ENCODE measurements at places on chromosomes 6 and 20.

DNA sequence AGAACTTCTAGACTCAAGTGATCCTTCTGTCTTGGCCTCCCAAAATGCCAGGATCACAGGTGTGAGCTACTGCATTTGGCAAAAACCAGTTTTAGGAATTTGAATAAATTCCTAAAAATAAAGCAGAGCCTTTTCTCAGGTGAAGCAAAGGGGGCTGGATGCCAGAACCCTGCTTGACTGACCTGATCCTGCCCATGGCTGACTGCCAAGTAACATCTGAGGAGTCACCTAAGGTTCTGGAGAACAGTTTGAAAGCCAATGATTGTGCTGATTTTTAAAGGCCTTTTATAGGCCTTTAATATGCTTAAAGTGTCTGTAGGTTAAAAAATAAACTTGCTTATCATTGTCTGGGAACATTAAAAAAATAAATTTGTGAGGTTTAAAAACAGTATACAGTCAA is 14.1 kb upstream of the ZSCAN12 start:
- H3K4me3 ChIP-seq, result no peak overlapping the region
- DNase-seq, result no peak
- no peaks in the 10 kb centered on the region for H3K36me3 ChIP-seq
- no peak overlapping the region for H3K27ac ChIP-seq
- H3K4me1 ChIP-seq, result no peaks in the 10 kb centered on the region
- H3K27me3 ChIP-seq, result no peaks in the 10 kb centered on the region

- peaks cover 26% of the 10 kb centered on the region for H3K4me1 ChIP-seq
- H3K36me3 ChIP-seq, result no peaks in the 10 kb centered on the region
- no peaks in the 10 kb centered on the region for H3K27me3 ChIP-seq
- H3K4me3 ChIP-seq, result no peak overlapping the region
- H3K27ac ChIP-seq, result no peak overlapping the region
These were observed 135.3 kb downstream of the CDH4 start for GRCh38 chr20:61387204-61387953.

DNA sequence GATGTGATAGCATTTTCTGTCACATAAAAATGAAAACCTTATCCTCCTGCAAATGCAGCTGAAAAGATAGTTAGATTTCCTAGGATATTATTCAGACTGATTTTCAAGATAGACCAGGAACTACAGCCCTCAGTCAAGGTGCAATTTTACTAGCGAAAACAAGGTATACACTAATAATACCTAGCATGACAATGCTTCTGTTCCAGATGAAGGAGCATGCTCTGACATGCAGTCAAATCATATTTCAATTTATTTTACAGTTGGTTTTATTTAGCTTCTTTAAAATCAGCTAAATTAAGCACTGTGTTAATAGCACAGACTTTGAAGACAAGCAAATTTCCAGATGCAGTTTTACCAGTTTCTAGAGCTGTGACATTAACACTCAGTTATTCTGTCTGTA is 14.2 kb upstream of the TNFAIP3 start:
- no peak for DNase-seq
- H3K27me3 ChIP-seq, result no peaks in the 10 kb centered on the region
- no peak overlapping the region for H3K4me3 ChIP-seq
- peaks cover 69% of the 10 kb centered on the region for H3K4me1 ChIP-seq
- H3K36me3 ChIP-seq, result peaks cover 33% of the 10 kb centered on the region

GRCh38 chr6:155254139-155254538 is 9.7 kb upstream of the CLDN20 start:
- no peak for DNase-seq
- H3K27me3 ChIP-seq, result no peaks in the 10 kb centered on the region
- H3K36me3 ChIP-seq, result peaks cover 57% of the 10 kb centered on the region
- H3K27ac ChIP-seq, result no peak overlapping the region
- H3K4me3 ChIP-seq, result no peak overlapping the region

DNA sequence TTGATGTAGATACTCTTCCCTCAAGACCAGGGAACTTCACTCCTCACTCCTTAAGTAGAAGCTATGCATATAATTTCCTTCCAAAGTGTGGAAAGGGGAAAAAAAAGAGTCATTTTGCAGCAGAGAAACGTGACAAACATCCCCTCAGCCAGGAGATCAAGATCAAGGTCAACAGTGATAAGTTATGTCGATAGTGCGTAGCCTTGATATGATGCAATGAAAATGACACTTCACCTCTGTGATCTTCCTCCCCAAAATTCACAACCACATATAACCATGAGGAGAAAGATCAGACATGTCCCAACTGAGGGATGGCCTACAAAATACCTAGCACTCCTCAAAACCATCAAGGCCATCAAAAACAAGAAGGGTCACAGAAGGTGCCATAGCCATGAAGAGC is 160.4 kb upstream of the MYLIP start:
- no peak for DNase-seq
- H3K27ac ChIP-seq, result no peak overlapping the region
- H3K36me3 ChIP-seq, result no peaks in the 10 kb centered on the region
- no peaks in the 10 kb centered on the region for H3K27me3 ChIP-seq
- H3K4me1 ChIP-seq, result no peaks in the 10 kb centered on the region

DNA sequence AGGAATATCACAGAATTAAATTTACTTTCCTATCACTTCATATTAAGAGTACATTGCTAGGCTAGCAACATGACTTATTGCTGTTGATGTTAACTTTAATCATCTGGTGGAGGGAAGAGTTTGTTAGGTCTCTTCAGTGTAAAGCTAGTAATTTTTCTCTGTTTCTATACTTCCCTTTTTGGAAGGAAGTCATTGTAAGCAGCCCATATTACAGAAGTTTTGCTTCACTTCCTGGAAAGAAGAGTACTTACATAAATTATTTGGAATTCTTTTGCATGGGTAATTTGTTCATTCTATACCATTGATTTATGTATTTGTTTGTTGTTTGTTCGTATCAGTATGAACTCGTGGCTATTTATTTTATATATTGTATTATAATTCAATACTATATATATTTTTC is 405.2 kb downstream of the RFPL4B start:
- H3K4me3 ChIP-seq, result no peak overlapping the region
- no peaks in the 10 kb centered on the region for H3K27me3 ChIP-seq
- no peak for DNase-seq
- no peaks in the 10 kb centered on the region for H3K36me3 ChIP-seq

GRCh38 chr6:7914991-7915789 is 4.6 kb upstream of the TXNDC5 start:
- H3K4me3 ChIP-seq, result no peak overlapping the region
- no peaks in the 10 kb centered on the region for H3K27me3 ChIP-seq
- H3K27ac ChIP-seq, result no peak overlapping the region
- H3K36me3 ChIP-seq, result no peaks in the 10 kb centered on the region
- H3K4me1 ChIP-seq, result 0 out of 2 replicates have a peak, but pooled peaks cover 3% of the 10 kb centered on the region

DNA sequence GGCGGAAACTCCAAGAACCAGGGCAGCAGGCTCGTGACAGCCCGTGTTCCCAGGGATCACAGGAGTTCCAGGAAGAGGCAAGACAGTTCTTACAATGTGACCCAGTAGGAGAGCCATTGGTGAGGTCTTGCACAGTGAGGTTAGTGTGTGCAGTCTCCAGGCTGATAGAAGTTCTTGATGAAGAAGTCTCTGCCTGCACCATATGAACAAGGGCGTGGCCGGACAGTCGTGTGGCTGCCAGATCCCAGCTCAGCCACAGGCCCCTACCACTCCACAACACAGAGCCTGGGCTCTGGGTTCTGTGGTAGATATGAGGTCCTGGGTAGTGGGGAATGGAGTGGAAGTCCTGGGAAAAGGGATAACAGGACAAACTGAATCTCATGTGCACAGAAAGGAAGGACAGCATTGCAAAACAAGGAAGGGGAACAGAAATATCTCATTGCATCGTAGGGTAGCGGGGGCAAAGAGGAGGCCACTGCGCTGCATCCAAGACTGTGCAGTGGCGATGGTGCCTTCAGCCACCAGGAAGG is 65.2 kb downstream of the STX11 start:
- no peaks in the 10 kb centered on the region for H3K36me3 ChIP-seq
- H3K4me1 ChIP-seq, result no peaks in the 10 kb centered on the region
- no peaks in the 10 kb centered on the region for H3K27me3 ChIP-seq
- H3K27ac ChIP-seq, result peak overlapping the region; percentile 74
- peak overlapping the region; percentile 59 for H3K4me3 ChIP-seq
- peak; percentile 68 for DNase-seq

DNA sequence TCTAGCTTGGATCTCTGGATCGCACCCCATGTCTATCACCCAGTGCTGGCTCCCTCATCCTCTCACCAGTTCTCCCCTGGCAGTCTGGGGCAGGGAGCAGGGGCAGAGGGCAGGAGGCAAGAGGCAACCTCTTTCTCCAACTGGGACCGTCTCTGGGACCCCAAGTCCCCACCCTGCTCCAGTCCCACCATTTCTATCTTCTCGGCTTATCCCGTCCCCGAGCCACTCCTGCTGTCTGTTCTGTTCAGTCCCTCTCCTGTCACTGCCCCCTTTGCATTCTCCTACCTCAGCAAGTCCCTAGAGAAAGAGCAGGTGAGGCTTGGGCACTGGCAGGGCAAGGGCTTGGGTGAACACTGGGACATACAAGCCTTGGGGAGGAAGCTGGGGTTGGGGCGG is 625 bp upstream of the TNXB start:
- DNase-seq, result no peak
- no peaks in the 10 kb centered on the region for H3K27me3 ChIP-seq
- H3K27ac ChIP-seq, result no peak overlapping the region
- no peaks in the 10 kb centered on the region for H3K36me3 ChIP-seq

DNA sequence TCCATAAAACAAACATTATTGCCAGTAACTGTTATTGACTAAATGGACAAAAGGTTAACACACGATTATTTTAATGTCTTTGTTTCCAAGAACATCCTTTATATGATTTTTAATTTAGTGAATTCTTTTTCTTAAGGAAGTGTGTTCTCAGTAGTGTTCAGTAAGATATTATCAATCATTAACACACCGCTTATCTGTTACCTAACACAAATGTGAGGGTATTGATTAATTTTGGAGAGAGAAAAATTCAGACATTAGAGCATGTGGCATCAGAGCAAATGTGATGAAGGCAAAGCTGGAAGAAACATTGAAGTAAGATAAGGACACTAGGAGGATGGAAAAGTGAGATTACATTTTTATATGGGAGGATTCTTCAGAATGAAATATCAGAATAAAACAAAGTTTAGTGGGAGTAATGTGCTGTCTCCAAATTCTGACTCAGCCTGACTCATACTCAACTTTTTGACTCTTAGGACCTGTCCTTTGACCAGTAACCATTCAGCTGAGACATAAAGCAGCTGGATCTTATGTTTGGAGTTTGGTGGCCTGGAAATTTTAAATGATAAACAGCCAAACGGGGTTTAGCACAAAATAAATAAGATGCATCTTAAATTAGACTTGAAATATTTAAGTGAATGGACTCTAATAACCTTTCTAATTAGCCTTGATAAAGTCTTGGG is 348.6 kb downstream of the CD109 start:
- H3K36me3 ChIP-seq, result no peaks in the 10 kb centered on the region
- no peaks in the 10 kb centered on the region for H3K4me1 ChIP-seq

GRCh38 chr6:41578217-41579087 is 32.3 kb downstream of the FOXP4 start:
- DNase-seq, result peak; percentile 85
- H3K4me1 ChIP-seq, result peaks cover 58% of the 10 kb centered on the region
- no peak overlapping the region for H3K4me3 ChIP-seq
- no peaks in the 10 kb centered on the region for H3K36me3 ChIP-seq
- peak overlapping the region; percentile 75 for H3K27ac ChIP-seq

DNA sequence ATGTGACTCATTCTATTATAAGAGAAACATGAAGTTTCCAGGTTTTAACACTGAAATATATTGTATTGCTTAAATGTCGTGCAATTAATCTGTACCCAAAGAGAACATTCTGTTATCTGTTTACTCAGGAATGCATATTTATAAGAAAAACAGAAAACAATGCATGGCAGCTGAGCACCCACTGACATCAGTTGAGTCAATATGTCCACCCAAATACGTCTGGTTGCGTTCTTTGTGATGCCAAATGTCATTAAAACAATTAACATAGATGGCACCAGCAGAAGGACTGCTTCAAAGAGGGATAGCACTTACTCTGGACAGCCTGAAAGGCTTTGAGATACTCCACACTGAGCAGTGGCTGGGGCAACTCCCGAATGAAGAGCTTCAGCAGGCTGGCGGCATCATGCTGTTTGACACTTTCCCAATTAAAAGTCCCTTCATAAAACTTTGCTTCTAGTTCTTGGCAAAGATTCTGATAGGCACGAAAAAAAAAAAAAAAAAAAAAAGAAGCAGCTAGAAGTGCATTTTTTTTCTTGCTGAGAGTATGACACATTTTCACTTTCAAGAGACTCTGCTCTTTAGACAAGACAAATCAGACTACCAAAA is 102.3 kb downstream of the ARHGAP18 start:
- no peaks in the 10 kb centered on the region for H3K27me3 ChIP-seq
- no peak for DNase-seq
- H3K4me1 ChIP-seq, result peaks cover 15% of the 10 kb centered on the region

GRCh38 chr6:154092326-154092962 is 53.4 kb downstream of the OPRM1 start:
- H3K4me3 ChIP-seq, result no peak overlapping the region
- H3K4me1 ChIP-seq, result no peaks in the 10 kb centered on the region
- no peak overlapping the region for H3K27ac ChIP-seq
- DNase-seq, result no peak

DNA sequence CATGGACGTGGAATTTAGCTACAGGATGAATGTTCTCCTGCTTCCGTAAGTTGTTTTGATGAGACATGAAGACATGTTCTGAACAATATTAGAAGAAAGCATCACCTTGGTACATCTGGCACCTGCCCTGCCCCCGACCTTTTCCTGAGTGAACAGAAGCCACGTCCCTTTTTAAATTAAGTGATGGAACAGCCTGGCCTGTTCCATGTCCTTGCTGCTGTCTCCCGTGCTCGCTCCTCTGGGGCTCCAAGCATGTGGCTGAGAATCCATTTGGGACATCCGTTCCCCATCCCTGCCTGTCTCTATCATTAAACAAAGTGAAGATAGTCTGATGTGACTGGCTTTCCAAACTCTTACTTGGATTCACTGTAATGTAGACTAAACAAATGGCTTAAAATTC is 36.4 kb downstream of the ERMARD start:
- no peaks in the 10 kb centered on the region for H3K4me1 ChIP-seq
- no peaks in the 10 kb centered on the region for H3K36me3 ChIP-seq
- H3K27ac ChIP-seq, result no peak overlapping the region

DNA sequence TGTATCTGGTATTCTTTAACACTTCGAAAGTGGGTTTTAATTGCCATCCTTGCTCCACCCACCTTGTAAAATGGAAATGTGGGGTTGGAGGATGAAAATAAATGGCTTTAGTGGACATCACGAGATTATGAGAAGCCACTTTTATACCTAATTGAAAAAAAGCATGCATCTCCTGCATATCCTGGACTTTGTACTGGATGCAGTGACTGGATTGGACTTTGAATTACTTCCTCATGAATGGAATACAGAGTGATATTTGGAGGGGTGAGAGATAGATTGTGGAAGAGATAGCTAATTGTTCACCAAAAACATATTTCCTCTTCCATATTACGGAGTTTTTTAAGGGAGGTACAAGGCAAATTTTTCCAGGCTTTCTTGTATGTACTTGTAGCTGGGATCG is 813.0 kb downstream of the TENT5A start:
- H3K27ac ChIP-seq, result no peak overlapping the region
- no peaks in the 10 kb centered on the region for H3K27me3 ChIP-seq
- no peaks in the 10 kb centered on the region for H3K36me3 ChIP-seq

- H3K4me3 ChIP-seq, result no peak overlapping the region
- no peak overlapping the region for H3K27ac ChIP-seq
- peaks cover 4% of the 10 kb centered on the region for H3K36me3 ChIP-seq
- no peaks in the 10 kb centered on the region for H3K27me3 ChIP-seq
These were observed 38.3 kb upstream of the MDFI start for GRCh38 chr6:41599852-41600445.

Data from SJCRH30 (cell line).